Right renal cortex interstitium (tissue), 3 donors: ENCODE measurements at places on chromosomes 11 and 22.

DNA sequence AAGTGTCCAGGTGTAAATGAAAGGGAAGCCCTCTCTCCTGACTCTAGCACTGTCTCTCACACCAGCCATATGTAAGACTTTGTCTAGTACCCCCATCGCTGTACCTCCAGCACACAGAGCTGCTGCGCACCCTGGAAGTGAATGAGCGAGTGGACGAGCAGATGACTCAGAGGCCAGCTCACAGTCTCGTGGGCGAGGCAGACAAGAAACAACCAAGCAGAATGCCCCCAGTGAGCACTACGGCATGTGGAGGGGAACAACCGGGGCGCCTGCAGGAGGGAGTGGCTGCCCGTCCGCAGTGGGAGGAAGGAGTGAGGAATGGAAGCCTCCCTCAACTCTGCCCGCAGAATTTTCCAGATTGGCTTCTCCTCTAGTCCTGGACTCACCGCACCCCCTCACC, 46.4 kb downstream of the MCM5 start:
- no peak for DNase-seq

- no peak for DNase-seq
Measured at GRCh38 chr11:3101921-3102640, 44.9 kb upstream of the CARS1 start.

GRCh38 chr11:97229936-97230335, 840.1 kb downstream of the JRKL start:
- DNase-seq: no peak

GRCh38 chr11:127013550-127013949, 13.0 kb upstream of the KIRREL3 start:
- DNase-seq: no peak

GRCh38 chr11:12026331-12027211, 18.1 kb upstream of the DKK3 start:
- no peak for DNase-seq

DNA sequence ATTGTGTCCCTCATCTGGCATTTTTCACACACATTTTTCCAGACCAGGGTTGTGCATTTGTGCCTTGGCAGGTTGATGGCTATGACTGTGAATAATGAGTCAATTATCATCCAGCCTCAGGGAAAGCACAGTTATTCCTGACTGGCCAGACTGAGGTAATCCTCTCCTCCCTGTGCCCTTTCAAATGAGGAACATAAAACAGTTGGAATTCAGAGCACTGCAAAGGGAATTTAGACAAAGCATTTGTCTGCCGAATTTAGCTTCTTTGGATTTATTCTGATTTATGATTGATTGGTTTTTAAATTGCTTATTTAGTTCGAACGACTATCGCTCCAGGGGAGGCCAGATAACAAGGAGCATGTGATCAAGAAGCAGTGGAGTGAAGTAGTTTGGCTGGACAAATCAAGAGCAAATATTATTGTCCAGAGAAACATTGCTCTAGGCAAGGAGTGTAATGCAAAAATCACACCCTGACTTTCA, 30.8 kb upstream of the RAG2 start:
- no peak for DNase-seq

DNA sequence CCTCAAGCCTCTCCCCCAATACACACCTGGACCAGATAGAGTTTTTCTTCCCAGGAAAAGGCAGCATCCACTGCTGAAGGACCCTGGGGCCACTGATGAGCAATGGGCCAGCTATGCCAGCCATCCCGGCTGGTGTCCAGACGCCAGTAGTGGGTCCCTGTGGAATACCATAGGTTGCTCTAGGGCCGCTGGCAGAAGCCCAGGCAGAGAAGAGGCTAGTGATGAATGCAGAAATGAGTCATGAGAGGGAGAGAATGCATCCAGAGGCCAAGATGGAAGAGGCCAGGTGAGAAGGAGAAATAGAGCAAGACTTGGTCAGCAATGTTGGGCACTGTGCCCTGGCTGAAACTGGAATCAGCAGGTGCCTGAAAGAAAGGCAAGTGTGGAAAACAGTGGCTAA, 8.9 kb downstream of the HPX start:
- no peak for DNase-seq

DNA sequence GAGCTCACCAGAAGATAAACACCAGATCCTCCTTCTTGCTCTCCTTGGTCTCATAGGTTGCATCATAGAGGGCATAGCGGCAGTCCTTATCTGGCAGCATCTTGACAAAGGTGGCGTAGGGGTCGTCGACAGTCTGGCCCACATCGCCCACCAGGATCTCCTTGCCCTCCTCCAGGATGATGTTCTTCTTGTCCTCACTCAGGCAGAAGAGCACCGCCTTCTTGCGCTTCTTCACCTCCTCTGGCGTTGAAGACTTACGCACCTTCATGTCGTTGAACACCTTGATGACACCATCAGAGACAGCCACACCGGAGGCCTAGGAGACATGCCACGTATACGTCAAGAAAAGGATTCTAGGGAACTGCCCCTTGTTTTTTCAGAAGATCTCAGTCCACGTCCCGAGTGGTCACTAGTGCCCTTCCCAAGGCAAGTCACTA, 2.0 kb downstream of the CFL1 start:
- no peak for DNase-seq

DNA sequence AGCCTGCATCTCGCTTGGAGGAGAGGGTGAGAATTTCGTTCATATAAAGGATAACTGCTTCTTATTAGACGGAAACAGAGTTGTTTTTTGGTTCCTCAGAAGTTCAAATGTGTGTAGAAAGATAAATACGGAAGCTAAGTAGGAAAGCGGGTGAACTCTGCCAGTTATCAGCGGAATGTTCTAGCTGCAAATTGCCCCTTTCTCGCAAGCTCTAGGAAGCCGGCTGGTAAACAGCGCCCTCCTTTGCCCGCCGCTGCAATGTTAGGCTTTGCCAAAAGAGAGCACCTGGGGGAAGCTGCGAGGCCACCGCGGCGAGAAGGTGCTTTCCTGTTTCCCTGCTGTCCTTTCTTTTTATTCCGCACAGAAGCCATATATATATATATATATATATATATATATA, 67.0 kb downstream of the IGLL5 start:
- no peak for DNase-seq

DNA sequence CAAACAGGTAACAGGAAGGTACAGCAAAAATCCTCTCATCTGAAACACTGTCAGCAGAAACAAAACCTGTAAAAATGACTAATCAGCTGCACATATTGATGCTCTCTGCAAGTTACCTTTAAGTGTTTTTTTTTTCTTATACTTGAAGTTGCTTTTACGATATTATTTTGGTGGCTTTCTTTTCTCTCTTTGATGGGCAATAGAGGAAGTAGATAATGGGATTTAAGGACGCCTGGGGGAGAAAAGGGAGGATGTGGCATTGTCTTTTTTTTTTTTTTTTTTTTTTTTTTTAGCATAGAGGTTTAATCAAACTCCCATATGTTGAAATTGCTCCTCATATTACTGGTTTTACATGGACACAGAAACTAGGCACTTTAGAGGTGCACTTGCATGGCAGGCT, 11.4 kb upstream of the ADSL start:
- no peak for DNase-seq

DNA sequence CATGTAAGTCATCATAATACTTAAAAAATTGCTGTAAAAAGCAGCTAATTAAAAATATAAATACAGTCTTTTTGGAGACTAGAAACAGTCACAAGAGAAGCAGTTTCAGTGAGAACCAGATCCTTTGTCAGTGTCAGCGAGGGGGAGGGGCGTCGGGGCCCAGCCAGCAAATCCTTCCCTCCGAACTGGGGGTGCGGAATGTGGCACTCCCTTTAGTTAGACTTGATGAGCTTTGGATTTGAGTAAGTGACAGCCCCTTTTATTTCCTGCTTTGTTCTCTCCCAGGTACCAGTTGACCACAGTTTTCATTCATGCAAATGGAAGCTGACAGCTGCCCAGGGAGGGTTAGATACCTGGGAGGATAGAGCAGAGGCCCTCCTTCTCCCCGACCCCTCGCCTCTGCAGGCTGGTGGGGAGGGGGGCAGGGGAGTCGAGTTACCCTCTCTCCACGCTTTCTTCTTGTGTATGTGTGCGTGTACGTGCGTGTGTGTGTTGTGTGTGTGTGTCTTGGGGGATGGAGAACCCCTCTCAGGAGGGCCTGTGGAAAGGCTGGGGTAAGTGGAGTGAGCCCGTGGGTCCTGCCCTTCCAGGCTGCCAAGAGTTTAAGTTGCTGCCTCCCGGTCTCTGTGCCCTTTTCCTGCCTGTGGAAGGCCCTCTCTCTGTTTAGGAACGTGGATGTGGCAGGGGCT, 38.3 kb downstream of the PTPRJ start:
- DNase-seq: no peak

GRCh38 chr11:70399681-70400112, 1.4 kb downstream of the CTTN start:
- no peak for DNase-seq
